ENCODE measurements at places on chromosomes 5 and 9.

GRCh38 chr9:116032683-116033440, 120.7 kb upstream of the PAPPA start:
- no peak for DNase-seq

DNA sequence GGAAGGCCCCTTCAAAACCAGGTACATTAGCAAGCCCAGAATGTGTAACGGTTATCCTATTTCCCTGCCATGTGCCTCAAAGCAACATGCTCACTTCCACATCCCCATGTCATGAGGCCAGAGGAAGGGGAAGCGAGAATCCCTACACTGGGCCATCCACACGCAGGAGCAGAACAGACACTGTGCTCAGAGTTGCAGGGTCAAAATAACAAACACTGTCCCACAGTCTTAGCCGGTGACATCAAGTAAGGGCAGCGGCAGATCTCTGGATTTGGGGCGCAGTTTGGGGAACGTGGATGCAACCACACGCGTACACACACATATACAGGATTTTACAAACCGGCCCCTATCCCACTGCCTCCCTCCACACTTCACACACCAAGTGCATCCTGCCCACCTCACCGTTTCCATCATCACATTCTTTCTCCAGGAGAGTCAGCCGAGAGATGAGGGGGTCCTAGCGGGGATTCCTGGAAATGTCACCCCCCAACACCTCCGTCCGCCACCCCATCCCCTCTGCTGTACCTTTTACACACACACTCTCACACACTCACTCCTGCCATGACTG, 776 bp downstream of the APBA1 start:
- DNase-seq = no peak

GRCh38 chr5:6343951-6344592, 34.3 kb downstream of the MED10 start:
- DNase-seq = no peak

DNA sequence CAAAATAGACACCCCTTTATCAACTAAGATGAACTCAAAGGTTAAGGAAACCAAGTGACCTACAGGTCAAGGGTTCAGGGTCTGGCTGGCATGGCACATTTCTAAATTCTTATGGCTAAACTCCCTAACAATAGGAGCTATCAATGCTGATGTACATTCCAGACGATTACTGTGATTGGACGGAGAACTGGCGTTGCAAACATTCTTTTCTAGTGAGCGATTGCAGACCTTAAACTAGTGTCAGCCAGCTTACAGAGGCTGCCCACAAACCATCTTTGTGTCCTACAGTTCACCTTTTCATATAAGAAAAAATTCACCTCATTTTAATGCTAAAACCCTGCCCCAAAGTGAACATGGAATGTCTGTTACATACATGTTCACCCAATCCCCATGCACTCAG, 382.9 kb downstream of the MAT2B start:
- no peak for DNase-seq

Measured in HTR-8/SVneo (cell line).